ENCODE measurements at places on chromosomes 1 and 21. TPM values are rescaled to one million over a fixed set of nuclear protein-coding genes. Genes with fewer than 3 reads are reported as not detected.

DNA sequence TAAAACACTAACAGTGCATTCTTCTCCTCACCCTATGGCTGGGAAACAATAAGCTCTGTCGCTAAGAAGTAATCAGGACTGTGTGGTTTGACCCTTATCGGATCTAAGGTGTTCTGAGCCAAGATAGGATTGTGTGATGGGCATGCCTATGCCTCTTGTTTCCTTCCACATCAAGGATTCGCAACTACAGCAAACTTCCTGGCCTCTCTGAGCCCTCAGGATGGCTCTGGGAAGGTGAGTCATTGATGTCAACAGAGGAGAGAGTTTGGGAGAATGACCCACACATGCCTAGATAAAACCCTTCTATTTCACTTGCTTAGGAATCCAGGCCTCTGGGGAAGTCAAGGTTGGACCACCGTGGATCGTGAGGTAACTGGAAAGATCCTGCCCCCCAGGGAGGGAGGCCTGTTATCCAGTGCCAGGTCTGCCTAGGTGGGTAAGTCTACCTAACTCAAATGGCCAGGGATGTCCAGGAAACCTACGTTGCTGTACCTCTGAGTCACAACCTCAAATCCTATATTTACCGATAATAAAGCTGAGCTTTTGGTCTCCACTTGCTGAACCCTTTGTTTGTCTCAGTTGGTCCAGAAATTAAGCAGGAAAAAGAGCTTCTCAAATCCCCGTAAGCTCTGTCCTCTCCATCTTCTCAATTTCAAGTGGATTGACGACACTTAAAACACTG is 27.4 kb downstream of the TIAM1 start:
- DNase-seq: no peak

TNFRSF4 gene
- 2.0 TPM for total RNA-seq

DNA sequence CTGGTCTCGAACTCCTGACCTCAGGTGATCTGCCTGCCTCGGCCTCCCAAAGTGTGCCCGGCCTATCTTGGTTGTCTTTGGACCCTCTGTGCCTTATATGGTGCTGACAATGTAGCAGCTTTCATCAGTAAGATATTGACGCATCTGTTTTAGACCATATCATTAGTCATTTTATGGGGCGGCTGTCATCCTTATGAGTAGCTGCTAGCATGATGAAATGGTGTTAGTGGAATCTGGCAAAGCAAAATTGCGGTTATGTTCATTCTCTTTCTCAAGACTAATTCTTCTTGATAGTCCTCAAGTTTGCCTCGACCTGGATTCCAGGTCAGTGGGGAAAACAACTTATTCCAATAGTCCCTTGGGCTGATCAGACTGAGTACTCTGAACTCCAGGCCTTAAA is 199.9 kb downstream of the PRDM2 start:
- DNase-seq: no peak

GRCh38 chr1:54464477-54465146 is 58.4 kb upstream of the SSBP3 start:
- DNase-seq: no peak

GRCh38 chr1:34324879-34325440 is 148.3 kb downstream of the C1orf94 start:
- DNase-seq: no peak

C1orf56 gene
- 5.9 TPM for total RNA-seq

DNA sequence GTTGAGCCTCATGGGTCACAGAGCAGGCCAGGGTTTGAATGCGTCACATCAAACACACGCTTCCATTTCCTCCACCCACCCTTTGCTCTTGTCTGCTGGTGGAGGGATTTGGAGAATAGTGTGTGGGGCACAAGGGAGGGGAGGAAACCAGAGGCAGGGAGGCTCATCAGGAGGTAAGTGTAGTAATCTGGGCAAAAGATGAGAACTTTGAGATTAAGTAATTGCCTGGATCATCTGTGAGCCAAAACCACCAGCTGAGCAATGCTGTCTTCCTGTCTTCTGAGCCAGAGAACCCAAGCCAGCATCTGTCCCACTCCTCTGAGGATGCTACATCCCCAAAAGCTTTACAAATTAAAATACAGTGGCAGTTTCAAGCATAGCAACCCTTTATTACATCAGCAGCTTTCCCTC is 45.2 kb downstream of the C8B start:
- DNase-seq: no peak

DNAJC28 gene
- 1.2 TPM for total RNA-seq
